ENCODE measurements at places on chromosomes 4 and X. TPM values are rescaled to one million over a fixed set of nuclear protein-coding genes. Genes with fewer than 3 reads are reported as not detected.

Gene PHOX2B
- total RNA-seq = not detected

DNA sequence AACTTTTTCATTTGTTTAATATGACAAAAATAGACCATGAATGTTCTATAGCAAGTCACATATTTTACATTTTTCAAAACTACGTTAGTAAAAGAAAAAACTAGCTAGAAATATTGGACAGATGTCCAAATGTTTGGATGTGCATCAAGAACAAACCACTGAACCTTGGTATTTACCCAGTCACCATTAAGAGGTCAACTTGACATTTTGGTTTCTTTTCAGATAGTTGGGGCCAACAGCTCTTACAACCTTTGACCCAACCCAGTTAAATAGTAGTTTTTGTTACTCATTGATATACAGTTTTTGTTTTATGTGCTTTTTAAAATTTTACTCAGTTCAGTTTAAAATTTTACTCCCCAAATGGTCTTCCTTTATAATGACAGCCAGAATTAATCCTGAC, 238.7 kb upstream of the TET2 start:
- DNase-seq = no peak

DNA sequence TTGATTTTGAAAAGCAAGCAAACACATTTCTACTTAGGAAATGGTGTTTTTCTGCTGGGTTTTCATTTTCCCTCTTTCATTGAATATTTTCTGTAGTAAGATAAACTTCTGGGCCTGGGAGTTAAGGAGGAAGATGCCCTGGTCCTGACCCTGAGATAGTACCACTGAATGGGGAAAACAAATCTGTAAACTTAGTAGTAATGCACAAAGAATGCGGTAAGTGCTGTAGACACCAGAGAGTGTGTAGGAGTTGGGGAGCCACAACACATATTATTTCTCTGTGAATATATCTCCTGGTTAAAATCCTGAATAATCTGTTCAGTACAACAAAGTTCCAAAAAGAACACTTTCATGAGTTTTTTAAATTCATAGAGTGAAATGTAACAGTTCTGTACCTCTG, 178.3 kb downstream of the MAPK10 start:
- no peak for DNase-seq

DNA sequence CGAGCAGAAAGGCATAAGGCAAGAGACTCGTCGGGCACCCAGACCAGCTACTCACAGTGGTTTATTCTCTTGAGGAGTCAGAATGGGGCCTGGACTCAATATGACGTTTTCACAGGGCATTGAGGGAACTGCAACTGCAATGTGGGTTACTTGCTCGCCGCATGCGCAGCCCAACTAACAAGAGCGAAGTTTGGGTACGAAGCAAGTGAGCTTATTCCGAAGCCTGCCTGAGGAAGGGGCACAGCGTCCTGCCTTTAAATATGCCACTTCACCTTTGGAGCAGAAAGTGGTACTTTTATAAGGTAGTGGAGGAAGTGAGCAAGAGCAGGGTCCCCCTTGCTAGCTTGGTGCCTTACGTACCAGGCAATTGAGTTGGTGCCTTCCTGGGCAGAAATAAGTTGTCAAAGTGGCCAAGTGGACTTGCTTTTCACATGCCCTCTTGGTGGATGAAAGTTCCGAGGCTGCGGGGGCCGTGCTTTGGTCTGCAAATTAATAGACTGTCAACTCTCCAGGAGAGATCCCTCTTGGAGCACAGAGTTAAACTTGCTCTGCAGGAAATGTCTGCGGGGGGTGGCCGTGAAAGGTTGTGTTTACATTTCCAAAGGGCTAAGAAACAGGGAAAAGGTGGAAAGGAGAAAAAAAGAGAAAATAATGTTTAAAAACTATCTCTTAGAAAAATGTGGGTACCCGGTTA, 480.4 kb downstream of the TRIML1 start:
- no peak for DNase-seq

DNA sequence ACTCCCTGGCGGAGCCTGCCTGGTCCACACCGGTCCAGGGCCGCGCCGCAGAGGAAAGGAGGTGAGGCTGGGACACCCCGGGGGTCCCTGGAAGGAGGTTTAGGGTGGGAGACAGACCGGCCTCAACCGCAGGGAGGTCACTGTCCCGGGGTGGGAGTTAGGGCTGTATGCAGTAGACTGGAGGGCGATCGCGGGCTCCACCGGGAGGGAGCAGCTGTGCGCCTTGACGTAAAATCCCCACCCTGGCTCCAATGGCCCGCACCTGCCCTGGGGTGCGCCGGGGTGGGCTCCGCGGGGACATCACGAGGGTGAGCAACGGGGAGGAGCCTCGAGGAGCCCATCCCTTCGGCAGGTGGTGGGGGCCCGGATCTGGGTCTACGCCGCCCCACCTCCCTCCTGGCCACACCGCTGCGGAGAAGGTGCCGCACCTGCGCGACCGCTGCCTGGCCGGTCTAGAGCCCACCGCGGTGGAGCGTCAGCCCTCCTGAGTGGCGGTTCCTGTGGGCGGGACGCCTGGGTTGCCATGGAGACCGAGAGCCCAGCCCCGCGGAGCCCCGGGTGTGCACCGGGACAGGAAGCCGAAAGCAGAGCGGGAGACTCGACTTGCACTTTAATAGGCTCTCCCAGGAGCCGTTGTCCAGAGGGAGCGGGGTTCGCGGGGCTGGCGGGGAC, 105.1 kb downstream of the ADRA2C start:
- no peak for DNase-seq

DNA sequence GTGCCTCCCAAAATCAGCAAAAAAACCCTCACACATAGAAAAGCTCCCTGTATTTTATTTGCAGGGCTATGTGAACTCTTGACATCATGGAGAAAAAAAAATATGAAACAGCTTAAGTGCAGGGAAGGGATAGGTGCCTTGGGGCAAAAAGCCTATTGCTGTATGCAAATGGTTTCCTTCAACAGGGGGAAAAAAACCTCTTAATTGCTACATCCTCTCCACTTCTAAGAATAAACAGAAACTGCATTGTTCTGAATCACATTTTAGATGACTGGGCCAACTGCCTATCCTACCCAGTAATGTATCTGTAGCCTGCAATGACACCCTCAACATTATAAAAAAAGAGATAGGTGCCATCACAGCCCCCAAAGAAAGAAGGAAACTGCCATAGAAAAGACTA, 229.4 kb upstream of the GALNTL6 start:
- no peak for DNase-seq
